ENCODE measurements at places on chromosomes 12 and 14. TPM values are rescaled to one million over a fixed set of nuclear protein-coding genes. Genes with fewer than 3 reads are reported as not detected.

GRCh38 chr14:103206836-103207387 is 83.7 kb downstream of the TNFAIP2 start:
- peak overlapping the region; percentile 37 for H3K4me3 ChIP-seq
- H3K36me3 ChIP-seq: no peaks in the 10 kb centered on the region
- H3K27me3 ChIP-seq: no peaks in the 10 kb centered on the region
- no peaks in the 10 kb centered on the region for H3K4me1 ChIP-seq
- no peak overlapping the region for H3K27ac ChIP-seq

DNA sequence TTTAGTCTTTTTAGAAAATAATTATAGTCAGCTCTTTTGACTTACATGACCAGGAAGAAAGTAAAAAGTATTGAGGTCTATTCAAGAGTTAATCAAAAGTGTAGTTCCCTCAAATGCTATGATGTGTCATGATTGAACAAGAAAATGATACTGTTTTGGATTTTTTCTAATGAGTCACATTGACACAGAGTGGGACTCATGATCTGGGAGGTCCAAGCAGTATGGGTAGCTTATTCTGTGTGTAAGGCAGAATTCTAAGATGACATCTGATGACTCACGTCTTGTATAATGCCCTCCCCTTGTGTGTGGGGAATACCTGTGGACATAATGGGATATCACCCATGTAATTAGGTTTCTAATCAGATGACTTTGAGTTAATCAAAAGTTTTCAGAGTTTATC is 178.1 kb upstream of the DDHD1 start:
- H3K4me1 ChIP-seq: no peaks in the 10 kb centered on the region
- no peaks in the 10 kb centered on the region for H3K36me3 ChIP-seq
- no peak overlapping the region for H3K27ac ChIP-seq
- no peaks in the 10 kb centered on the region for H3K27me3 ChIP-seq
- no peak overlapping the region for H3K4me3 ChIP-seq
- no peak for DNase-seq

DNA sequence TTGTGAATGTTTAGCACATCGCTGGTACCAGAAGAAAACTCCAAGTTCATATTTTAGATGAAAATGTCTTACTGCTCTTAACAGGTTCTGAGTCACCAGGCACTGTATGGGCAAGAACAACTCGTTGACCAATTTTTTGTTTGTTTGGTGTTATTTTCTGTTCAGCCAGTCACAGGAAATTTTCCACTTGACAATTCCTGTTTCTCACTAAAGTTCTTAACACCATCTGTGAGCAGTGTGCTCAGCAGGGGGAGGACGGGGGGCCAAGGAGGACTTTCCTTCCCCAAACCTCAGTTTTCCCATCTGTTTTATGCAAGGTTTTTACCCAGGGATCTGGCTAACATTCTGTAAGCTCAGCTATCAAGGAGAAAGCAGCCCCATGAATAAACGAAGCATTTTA is 3.0 kb downstream of the NUAK1 start:
- DNase-seq: no peak
- no peaks in the 10 kb centered on the region for H3K27me3 ChIP-seq
- peaks cover 28% of the 10 kb centered on the region for H3K4me1 ChIP-seq
- peak overlapping the region; percentile 85 for H3K4me3 ChIP-seq
- peak overlapping the region; percentile 43 for H3K27ac ChIP-seq

- no peaks in the 10 kb centered on the region for H3K36me3 ChIP-seq
- H3K27me3 ChIP-seq: no peaks in the 10 kb centered on the region
- no peaks in the 10 kb centered on the region for H3K4me1 ChIP-seq
Measured at GRCh38 chr14:72401632-72402376, 469.6 kb downstream of the RGS6 start.

DNA sequence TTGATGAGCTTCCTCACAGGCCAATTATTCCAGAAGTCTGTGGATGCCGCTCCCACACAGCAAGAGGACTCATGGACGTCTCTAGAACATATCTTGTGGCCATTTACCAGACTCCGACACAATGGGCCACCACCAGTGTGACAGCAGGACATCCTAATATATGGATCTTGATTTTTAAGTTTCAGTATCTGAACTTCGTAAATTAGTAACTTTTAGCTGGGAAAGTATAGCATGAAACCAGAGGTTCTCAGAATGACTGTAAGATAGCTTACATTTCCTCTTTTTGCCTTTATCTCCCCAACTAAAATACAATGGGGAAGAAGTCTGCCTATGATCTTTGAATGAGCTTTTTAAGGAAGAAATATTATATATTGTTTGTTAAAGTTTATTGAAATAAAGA is 87.0 kb downstream of the DNAI7 start:
- no peak overlapping the region for H3K27ac ChIP-seq
- no peaks in the 10 kb centered on the region for H3K27me3 ChIP-seq
- no peak for DNase-seq
- no peaks in the 10 kb centered on the region for H3K36me3 ChIP-seq

- peak overlapping the region; percentile 80 for H3K27ac ChIP-seq
- H3K4me1 ChIP-seq: peaks cover 4% of the 10 kb centered on the region
- no peaks in the 10 kb centered on the region for H3K27me3 ChIP-seq
Measured at GRCh38 chr12:29158115-29158763, 9.2 kb downstream of the FAR2 start.

- no peak overlapping the region for H3K27ac ChIP-seq
- no peaks in the 10 kb centered on the region for H3K4me1 ChIP-seq
- H3K36me3 ChIP-seq: no peaks in the 10 kb centered on the region
- H3K4me3 ChIP-seq: no peak overlapping the region
- DNase-seq: no peak
- no peaks in the 10 kb centered on the region for H3K27me3 ChIP-seq
Measured at GRCh38 chr14:75214558-75214957, 38.1 kb upstream of the TMED10 start.

- H3K36me3 ChIP-seq: no peaks in the 10 kb centered on the region
- H3K27ac ChIP-seq: no peak overlapping the region
- H3K4me1 ChIP-seq: no peaks in the 10 kb centered on the region
- H3K4me3 ChIP-seq: no peak overlapping the region
- H3K27me3 ChIP-seq: no peaks in the 10 kb centered on the region
Measured at GRCh38 chr14:91636604-91637003, 95.3 kb downstream of the CATSPERB start.

DNA sequence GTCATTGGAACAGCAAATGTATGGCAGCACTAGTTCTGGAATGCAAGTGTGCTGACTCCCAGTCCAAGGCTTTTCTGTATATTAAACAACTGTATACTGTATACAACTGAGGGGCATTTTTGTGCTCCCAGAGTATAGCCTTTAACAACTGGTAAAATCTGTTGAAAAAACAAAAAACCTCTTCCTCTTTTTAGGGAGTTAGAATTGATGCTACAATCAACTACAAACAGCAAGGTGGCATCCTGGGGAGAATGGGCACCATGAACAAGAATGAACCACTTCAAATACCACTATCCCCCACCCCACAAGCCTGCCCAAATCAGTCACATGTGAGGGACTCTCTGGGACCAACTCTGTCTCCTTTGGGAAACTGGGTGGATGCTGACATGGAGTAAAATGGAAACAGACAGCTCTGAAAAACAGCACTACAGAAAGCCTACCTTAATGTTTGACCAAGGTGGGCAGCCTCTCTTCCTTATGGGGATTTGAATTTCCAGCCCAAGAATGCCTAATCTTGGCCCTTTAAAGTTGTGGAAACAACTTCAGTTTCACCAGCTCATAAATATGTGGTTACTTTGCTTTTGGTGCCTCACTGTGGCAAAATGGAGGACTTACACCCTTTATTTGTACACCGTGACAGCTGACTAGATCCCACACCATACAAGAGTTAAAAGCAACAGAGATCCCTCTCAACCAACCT is 7.5 kb downstream of the VTI1B start:
- DNase-seq: peak; percentile 59
- 0 out of 2 replicates have a peak, but pooled peaks cover 3% of the 10 kb centered on the region for H3K4me1 ChIP-seq
- no peak overlapping the region for H3K4me3 ChIP-seq
- no peak overlapping the region for H3K27ac ChIP-seq
- no peaks in the 10 kb centered on the region for H3K27me3 ChIP-seq

DNA sequence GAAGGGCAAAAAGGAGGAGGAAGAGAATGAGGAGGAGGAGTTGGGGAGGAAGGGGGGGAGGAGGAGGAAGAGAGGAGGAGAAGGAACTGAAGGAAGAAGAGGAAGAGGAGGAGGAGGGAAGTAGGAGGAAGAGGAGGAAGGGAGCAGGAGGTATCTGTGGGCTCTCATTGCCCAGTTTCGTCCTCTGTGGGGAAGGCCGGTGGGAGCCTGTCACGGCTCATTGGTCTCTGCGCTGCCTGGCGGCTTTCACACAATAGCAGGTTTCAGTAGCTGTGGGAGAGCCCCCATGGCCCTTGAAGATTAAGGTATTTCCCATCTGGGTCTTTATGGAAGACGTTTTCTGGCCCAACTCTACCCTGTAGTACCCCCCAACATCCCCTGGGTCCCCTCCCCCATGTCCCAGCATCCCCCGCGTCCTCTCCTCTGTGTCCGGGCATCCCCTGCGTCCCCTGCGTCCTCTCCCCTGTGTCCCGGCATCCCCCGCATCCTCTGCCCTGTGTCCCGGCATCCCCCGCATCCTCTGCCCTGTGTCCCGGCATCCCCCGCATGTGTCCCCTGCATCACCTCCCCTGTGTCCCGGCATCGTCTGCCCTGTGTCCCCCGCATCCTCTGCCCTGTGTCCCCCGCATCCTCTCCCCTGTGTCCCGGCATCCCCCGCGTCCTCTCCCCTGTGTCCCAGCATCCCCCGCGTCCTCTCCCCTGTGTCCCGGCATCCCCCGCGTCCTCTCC is 278.2 kb upstream of the SFSWAP start:
- no peak for DNase-seq
- H3K4me1 ChIP-seq: no peaks in the 10 kb centered on the region
- H3K27ac ChIP-seq: no peak overlapping the region
- H3K4me3 ChIP-seq: no peak overlapping the region
- no peaks in the 10 kb centered on the region for H3K27me3 ChIP-seq
- no peaks in the 10 kb centered on the region for H3K36me3 ChIP-seq

DNA sequence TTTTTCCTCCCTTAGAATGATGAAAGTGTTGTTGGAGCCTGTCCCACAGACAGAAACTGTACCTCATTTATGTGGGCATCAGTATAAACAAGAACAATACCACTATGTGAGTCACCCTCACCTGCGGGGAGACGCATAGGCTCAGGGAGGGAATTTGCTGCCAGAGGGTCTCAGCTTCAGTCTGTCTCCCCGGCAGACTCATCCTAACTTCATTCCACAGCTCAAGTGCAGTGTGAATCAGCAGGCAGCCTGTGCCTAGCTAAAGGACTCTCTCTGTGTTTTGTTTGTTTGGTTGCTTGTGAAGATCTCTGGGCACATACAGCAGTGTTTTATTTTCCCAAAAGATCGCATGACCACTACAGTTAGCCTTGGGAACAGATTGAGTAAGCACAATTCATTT is 98.9 kb downstream of the PRKCH start:
- H3K27ac ChIP-seq: no peak overlapping the region
- no peak for DNase-seq
- no peaks in the 10 kb centered on the region for H3K36me3 ChIP-seq

The EFCAB11 gene
- 2.9 TPM for polyA plus RNA-seq

The CELA1 gene
- not detected for polyA plus RNA-seq

The HOXC5 gene
- polyA plus RNA-seq: 2.1 TPM
